ENCODE measurements at places on chromosomes 3 and 15.

DNA sequence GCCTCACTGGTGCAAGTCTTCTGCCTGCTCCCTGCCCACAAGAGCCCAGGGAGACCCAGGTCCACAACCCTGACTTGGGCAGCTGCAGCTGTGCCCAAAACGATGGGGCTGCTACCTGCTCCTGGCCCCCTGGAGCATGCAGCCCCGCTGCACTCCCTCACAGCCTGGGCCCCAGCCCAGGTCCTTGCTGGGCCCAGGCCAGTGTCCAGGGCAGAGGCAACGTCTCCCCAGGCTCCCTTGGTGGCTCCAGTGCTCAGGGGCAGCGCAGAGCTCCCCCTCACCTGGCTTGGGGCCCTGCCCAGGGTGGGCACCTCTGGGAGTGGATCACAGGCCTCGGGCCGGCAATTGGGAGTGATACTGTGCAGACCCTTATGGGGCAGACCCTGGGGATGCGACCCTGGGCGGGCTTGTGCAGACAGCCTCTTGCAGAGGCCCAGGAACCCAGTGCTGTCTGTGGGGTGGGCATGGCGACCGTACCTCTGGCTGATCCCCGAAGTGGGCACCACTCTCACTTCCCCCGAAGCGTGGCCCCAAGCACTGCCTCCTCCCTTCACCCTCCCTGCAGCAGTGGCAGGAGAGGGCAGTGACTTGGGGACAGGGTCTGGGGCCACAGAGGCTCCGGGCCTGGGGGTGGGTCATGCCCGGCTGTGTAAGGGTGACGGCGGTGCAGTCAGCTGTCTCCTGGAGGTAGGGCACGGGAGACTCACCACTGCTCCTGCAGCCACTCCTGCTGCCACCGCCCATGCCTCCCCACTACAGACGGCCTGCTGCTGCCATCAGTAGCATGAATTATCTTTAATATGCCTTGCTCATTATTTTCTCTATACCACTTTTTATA, 255.9 kb downstream of the DOCK3 start:
- DNase-seq = no peak

- DNase-seq = no peak
Measured at GRCh38 chr3:36282766-36283165, 97.5 kb upstream of the STAC start.

DNA sequence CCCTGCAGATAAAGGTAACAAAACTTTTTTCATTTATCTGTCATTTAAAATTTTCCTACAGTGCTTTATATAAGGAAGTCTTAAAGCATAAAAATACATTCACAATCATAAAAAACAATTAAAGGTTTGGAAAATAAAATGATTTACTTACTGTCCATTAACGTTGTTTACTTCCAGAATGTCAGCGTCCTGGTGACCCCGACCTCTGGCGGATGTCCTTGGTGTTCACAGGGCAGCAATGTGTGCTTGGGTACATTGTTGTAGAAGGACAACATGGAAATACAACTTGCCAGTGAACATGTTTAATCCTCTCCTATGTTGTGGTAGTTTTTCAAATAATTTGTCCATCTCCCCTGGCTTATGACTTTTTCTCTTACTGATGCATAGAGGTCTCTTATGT, 168.8 kb upstream of the NDN start:
- DNase-seq = no peak

GRCh38 chr15:28106294-28107110, 7.4 kb upstream of the OCA2 start:
- peak; percentile 40 for DNase-seq

DNA sequence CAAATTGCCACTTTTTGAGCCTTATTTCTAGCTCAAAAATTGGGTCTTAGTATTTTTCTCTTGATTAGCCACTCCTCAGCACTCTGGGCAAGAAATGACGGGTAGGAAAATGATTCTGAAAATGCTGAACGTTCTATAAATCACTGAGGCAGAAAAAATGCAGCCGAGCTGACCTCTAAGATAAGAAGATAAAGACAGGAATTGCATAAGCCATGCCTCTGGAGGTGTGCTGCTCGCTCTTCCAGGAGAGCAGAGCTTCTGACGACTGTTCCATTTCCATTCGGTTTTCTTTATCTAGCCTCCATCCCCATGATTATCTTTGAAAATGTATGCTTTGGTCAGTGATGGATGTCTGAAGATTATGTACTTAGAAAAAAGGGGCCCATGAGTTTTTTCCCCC, 558.8 kb upstream of the ADAMTS9 start:
- no peak for DNase-seq

DNA sequence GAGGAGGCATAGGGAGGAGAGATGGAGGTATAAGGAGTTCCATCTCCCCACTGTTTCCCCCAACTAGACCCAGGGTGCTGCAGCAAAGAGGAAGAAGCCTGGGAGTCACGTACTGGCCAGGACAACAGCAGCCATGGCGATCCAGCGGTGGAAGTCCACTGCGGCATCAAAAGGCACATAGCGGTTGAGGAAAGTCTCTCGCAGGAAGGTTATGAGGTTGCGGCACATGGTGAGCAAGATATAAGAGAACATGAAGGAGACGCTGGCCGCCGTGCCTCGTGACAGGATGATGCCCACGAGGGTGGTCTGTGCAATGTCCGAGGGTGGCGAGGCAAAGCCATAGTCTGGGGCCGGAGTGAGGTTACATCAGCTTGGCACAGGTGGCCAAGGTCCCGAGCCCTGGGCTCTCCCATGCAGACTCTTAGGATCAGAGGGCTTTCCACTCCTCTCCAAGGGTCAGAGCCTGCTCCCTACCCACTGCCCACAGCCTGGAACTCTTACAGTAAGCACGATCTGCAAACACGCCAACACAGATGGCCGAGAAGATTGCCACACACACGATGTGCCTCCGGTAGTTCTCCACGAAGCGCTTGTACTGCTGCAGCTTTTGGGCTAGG, 14.3 kb downstream of the DUOX2 start:
- no peak for DNase-seq

GRCh38 chr3:61866961-61867461, 305.6 kb downstream of the PTPRG start:
- no peak for DNase-seq

DNA sequence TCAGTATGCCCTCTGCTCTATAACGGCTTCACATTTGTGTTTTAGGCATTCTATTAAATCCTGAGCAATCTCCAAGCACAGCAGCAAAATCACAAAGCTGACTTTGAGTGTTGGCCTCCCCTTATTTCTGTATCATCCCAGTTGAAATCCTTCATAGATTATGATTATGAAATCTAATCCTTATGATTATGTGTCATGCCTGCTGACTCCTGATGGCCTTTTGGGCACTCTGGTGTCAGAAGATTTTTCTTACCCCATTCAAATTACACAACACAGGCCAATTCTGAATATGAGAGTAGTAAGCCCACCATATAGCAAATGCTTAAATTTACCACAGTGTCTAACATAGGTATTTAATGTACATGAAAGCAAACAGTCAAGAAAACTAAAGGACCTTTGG, 34.3 kb downstream of the CDV3 start:
- no peak for DNase-seq

DNA sequence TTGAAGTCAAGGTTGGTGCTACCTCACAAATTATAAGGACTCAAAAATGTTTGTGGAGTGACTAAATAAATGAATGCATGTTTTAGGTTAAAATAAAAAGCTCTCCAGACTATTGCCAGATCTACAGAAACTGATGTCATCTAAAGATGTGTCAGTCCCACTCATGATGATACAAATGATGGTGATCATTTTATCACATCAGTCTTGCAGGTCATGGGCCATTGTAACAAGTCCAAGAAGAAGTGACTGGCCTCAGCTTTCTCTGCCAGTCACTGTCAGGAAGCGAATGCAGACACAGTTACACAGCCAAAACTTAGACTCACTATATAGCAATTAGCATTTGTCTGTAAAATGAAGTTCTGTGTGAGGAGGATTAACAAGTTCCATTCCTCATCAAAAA, 18.5 kb downstream of the ATP8B4 start:
- DNase-seq = no peak

DNA sequence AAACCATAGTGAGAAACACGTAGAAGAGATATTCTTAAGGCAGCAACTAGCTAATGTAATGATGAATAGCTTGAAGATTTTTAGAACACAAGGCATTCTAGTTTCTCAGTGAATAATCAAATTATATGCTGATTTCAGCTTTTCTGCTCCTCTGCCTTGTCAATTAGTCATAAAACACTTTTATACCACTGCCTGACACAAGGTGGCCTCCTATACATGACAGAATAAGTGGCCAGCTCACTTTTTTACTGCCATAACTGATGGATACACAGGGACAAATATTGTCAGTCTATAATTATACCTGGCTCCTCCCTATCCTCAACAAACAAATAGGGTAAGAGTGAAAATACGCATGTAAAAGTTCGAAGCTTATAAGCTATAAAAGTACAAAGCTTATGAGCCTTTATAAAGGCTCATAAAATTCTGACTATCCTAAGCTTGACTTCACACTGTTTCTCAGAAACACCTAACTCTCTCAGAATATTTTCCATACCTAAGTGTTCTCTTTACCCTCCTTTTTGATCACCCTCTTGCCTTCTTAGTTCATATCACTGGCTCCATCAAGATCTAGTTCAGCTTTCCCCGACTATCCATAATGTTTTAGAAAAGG, 81.6 kb downstream of the HERC1 start:
- peak; percentile 62 for DNase-seq

DNA sequence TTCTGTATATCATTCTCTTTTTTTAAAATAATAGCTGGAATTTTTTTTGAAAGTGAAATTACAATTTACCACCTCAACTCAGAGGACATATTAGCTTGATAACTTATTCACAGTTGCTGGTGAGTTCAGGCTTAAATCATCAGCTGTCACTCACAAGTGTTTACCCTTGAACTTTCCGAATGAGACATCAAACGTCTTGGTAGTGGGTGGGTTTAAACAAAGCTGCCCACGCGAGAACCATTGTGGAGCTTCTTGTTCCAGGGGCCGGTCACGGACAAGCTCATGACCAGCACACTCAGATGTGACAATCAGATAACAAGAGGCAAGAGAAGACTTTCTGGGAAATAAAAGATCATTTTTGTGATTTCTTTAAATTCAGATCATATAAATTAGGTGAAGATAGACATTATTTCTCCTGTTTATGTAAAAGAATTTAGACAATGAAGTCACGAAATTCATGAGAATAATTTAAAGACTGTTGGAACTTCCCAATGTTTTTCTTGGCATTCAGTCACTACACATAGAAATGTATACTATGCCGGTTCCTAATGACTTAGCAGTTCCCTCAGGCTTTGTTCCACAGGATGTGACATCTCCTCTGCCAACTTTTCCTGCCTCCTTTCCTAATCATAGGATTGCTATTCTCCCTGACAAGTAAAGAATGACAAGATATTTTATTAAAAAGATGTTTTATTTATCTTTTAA, 29.3 kb downstream of the BTD start:
- DNase-seq = no peak

GRCh38 chr3:132784502-132785025, 62.4 kb upstream of the NPHP3 start:
- DNase-seq = no peak

DNA sequence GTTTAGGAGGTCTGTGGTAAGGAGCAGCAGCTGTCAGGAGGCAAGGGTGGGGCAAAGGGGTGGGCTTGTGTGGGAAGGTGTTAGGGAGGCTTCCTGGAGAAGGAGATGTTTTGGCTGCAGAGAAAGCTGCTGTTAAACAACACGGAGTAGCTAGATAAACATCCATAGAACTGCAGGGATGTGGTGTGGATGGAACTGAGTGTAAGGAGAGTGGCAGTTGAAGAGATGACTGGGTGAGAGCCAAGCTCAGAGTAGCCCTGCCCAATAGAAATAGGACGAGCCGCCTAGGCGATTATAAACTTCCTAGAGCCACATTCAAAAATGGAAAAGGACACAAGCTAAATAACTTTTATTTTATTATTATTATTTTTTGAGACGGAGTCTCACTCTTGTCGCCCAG, 19.9 kb downstream of the RPLP1 start:
- no peak for DNase-seq

DNA sequence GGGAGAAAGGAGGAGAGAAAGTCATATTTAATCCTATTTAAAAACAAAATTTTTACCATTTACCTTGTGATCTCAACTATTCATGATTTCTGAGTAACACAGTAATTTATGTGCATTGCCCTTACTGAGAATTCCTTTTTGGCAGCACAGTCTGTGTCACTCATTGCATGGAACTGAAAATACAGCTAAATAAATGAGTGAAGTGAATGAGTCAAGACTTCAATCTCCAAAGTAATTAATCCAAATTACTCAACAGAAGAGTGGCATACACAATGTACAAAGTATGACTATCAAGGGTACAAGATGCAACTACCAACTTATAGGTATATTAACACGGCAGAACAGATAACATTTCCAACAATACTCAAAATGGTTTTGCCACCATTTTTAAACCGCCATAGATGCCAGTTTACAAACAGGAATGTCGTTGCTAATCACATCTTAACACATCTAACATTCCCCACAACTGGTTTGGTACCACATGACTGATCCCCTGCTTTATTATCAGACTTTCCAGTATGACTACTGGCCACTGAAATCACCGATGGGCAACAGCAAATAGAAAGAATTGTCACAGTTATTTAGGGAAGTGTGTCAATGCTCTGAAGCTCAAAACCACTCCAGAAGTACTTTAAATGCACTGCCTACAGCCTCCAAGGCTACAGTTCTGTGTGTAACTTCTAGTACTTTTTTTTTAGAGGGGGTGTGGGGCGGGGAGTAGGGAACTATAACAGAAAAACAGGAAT, 410.4 kb downstream of the SHQ1 start:
- no peak for DNase-seq
